ENCODE measurements at places on chromosomes 1 and 21.

- DNase-seq: no peak
These were observed 79.6 kb upstream of the BMP8A start for GRCh38 chr1:39411526-39412478.

DNA sequence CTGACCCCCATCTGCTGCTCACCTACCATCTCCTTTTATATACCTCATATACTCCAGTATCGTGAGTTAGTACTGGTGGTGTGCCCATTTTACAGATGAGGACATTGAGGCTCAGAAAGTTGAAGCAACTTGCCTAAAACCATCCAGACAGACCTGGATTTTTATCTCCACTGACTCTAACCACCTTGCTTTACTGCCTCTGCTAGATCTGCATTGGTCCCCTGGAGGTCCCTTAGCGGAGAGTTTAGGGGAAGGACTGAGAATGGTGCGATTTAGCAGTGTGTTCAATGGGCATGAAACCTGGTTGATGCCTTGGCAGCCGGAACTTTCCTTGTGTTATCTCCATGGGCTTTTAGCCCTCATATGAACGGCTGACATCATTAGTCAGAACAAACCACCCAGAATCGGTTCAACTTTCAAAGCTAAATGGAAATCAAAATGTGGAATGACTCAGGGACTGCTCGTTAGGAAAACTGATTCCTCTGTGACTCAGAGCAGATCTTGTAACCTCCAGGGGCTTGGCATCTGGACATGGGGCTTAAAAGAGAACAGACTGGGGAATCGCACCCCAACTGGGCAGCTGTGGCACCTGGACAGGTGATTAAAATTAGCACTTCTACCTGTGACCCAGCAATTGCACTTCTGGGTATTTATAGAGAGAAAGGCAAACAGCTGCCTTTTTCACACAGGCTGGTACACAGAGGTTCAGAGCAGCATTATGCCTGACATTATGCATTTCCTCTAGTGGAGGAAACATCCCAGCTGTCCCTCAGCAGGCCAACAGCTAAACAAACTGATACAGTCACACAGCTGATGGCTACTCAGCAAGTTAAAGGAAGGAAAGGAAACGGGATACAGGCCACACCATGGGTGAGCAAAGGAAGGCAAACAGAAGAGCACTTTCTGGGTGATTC, 25.3 kb downstream of the TMEM51 start:
- DNase-seq: peak; percentile 89

GRCh38 chr1:161261261-161262235, 3.0 kb downstream of the PCP4L1 start:
- DNase-seq: no peak

DNA sequence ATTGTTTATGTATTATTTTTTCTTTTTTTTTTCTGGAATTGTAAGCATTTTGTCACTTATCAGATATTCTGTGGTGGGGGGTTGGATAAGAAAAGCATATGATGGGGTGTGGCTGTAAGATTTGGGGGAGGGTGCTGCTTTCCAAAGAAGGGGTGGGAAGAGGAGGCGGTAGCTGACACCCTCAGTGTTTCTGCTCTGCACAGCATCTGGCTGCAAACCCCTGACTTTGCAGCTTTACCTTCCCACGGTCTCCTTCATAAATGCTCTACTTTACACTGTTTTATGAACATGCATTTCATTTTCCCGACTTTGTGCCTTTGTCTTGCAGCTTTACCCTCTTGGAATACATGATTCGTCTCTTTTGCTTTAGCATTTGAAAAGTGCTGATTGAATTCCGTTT, 7.6 kb downstream of the FMN2 start:
- no peak for DNase-seq

DNA sequence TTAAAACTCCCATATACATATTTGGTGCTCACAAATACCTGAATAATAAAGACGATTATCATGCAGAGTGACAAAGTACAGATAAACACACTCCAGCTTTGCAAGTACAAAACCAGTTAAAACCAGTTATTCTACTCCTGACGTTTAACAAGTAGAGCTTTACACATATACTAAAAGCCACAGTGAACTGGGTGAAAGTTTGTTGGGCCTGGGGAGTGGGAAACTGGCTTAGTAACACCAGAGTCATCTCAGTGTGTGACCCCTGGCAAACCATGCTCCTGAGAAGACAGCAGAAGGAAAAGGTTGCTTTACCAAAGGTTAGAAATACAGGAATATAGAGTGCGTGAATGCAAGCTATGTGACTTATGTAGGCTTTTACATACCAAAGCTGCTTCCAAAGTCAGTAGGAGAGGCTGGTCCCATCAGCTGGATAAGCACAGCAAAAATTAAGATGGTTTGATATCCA, 148.1 kb downstream of the NRIP1 start:
- no peak for DNase-seq

GRCh38 chr1:160718210-160718609, 6.6 kb upstream of the CD48 start:
- no peak for DNase-seq

GRCh38 chr1:33260439-33260838, 4.1 kb downstream of the ZNF362 start:
- no peak for DNase-seq

DNA sequence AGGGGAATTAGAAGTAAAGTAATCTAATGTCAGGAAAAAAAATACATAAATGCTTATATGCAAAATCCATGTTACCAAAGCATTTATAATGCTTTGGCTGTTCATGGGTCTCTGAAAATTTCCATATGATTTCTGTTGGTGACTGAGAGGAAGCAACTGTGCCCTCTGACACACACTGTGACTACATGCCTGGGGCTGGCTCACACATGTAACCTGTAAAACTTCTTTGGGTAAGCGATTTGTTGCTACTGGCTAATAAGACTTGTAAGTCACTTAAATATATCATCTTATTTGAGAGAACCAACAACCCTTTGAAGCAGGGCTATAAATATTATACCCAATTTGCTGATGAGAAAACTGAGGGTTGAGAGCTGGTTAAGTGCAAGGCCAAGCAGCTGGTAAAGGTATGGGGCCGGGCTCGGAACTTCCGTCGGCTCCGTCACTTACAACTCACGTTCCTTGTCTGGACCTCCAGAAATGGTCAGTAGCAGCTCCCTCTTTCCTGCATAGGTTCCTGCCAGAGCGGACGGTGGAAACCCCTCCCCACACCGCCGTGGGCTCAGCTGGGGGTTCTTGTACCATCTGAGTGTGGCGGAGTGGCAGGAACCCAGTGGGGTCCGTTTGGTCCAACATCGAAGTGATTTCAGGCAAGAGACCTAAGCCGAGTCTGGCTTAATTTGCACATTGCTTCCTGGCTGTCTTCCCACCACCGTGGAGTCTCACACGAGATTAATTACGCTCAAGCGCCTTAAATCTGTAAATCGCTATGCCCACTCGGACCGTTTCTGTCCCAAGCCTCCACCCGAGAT, 714 bp downstream of the DFFA start:
- peak; percentile 34 for DNase-seq

DNA sequence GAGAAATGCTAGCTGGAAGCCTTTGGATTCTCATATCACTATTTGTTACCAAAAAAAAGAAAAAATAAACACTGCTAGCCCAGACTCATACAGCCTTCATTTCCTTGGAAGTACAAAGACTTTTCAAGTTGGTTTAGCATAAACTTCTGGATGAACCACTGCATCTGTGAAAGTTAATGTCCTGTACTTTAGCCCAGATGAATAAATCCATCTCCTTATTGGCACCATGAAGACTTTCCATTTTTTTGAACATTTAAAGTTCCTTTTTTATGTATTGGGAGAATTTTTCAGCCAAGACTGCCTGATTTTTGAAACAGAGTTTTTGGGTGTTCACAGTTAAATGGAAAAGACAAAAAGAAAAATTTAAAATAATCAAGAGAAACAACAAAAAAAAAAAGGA, 184.0 kb upstream of the C1orf87 start:
- DNase-seq: no peak

- no peak for DNase-seq
These were observed 415.2 kb upstream of the KAZN start for GRCh38 chr1:14183329-14183728.

- no peak for DNase-seq
These were observed 33.7 kb downstream of the SOD1 start for GRCh38 chr21:31693222-31693621.

GRCh38 chr1:84509029-84509428, 2.6 kb upstream of the GNG5 start:
- no peak for DNase-seq

- DNase-seq: no peak
These were observed 342.2 kb downstream of the CAMTA1 start for GRCh38 chr1:7127322-7128075.

DNA sequence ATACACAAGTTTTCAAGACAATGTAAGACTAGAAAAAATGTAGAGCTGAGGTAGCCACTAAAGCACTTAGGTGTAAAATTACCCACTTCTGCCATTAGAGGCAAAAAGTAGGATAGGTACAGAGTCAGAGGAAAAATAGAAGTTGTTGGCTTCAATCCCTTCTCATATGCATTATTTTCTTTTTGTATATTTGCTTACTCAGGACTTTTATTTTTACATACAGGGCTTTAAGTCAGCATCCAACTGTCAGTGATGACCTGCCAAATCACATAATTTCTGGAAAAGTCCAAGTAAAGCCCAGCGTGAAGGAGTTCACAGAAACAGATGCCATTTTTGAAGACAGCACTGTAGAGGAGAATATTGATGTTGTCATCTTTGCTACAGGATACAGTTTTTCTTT, 211.0 kb upstream of the POGK start:
- DNase-seq: no peak

DNA sequence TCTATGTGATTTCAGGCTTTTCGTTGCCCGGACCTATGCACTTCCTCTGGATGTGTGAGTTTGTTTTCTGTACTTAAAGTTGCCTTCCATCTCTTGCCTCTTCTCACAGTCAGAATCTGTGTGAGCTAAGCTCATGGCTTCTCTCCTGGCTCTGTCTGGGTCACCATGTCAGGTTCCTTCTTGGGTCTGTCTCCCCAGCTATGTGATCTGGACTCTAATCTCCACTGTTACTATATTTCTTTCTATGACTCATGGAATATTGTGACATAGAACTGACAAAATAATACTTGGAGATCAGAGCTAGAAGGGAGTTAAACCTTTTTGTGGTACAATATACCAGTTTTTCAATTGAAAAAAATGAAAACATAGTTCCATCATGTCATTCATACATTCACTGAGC, 172.7 kb upstream of the FGGY start:
- DNase-seq: no peak

DNA sequence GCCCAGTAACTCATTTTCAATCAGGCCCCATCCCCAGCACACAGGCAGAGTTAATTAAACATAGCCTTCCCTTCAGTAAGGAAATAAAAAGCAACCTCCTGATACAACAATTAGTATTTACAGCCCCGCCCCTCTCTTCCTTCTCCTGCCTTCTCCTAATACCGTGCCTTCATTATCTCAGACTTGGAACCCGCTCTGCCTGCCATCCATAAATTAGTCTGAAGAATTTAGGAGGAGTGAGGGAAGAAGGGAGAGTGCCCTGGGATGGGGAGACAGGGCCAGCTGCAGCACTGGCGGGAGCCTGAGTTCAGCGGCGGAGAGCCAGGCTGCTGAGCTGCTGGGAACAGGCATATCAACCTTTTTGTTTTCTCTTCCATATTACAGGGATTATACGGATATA, 172.8 kb downstream of the ACTL8 start:
- no peak for DNase-seq

DNA sequence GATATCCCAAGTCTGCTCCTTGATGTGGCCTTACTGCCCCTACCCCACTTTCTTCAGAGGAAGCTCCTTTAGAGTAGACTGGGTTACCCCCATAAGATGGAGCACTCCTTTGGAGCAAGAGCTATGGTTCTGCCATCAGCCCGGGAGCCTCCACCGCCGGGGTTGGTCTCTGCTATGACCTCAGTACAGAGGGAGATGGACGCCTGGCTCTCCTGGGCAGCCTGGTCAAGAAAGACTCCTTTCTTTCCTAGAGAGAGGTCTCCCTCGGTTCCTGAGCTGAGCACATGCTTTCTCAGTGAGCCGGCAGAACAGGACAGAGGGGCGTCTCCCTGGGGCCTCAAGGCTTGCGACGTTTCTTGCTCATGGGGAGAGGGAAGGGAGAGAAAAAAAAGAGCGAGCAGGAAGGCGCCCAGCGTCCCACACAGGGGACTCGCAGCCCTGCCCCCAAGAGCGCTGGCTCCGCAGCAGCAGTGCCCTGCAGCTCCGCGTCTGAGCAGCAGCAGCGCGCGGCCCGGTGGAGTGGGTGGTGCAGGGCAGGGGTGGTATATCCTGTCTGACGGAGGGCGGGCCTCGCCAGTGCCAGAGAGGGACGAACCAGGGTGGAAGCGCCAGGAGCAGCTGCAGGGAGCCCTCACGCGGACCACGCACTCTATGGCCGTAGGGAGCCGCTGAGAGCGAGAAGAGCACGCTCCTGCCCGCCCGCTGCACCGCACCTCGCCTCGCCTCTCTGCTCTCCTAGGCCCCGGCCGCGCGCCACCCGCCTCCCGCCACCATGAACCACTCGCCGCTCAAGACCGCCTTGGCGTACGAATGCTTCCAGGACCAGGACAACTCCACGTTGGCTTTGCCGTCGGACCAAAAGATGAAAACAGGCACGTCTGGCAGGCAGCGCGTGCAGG, at the start of gene PKP1:
Gene PKP1 (plus strand): TSS at position 576 of the 899 bp plus-strand sequence. CDS start 197 bp downstream, at position 773.
- DNase-seq: peak; percentile 60

DNA sequence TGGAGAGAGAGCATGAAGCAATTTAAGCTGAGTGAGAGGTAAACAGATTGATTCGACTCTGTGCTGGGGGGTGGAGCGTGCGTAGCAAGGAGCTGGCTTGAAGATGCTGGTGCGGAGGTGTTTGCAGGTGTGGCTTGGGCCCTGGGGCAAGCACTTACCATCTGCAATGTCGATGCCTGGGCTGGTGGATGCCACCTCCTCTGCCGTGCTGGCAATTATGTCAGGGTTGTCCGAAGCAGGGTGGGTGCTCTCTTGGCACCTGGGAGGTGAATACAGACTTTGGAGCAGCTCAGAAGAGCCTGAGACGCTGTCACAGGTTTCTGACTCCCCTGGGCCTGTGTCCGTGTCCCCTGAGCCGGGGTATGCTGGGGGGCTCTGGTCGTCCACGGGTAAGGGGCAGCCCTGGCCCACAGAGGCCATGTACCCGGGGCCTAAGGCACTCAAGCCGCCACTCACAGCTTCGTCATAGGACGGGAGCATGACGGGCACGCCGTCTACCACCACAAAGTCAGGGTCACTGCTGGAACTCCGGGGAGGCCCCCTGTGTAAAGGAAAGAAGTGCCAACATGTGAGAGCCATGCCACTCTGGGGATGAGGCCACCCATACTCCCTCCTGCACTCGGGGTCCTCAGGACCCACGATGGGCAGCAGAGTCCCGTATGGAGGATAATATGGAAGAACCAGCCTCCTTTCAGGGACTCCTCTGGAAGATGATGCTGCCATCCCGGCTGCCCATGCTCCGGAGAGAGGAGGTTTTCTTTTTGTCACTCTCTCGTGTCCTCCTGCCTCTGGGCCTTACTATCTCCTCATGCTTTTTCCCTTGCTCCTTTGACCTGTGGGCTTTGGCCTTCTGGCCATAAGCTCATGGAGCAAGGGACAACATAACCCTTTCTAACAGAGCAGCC, 80.3 kb upstream of the TLR5 start:
- DNase-seq: no peak

GRCh38 chr1:89260042-89260441, 12.6 kb downstream of the GBP5 start:
- DNase-seq: no peak

- DNase-seq: no peak
These were observed 177.2 kb downstream of the NFIA start for GRCh38 chr1:61259379-61260148.

GRCh38 chr1:115606305-115606704, 35.5 kb upstream of the VANGL1 start:
- no peak for DNase-seq

- DNase-seq: no peak
These were observed 2.5 kb downstream of the PPT1 start for GRCh38 chr1:40094466-40095110.

- no peak for DNase-seq
These were observed 24.7 kb downstream of the LGALS8 start for GRCh38 chr1:236548452-236548851.

GRCh38 chr1:214370615-214371014, 89.7 kb downstream of the SMYD2 start:
- no peak for DNase-seq
